ENCODE measurements at places on chromosomes 1 and 21.

DNA sequence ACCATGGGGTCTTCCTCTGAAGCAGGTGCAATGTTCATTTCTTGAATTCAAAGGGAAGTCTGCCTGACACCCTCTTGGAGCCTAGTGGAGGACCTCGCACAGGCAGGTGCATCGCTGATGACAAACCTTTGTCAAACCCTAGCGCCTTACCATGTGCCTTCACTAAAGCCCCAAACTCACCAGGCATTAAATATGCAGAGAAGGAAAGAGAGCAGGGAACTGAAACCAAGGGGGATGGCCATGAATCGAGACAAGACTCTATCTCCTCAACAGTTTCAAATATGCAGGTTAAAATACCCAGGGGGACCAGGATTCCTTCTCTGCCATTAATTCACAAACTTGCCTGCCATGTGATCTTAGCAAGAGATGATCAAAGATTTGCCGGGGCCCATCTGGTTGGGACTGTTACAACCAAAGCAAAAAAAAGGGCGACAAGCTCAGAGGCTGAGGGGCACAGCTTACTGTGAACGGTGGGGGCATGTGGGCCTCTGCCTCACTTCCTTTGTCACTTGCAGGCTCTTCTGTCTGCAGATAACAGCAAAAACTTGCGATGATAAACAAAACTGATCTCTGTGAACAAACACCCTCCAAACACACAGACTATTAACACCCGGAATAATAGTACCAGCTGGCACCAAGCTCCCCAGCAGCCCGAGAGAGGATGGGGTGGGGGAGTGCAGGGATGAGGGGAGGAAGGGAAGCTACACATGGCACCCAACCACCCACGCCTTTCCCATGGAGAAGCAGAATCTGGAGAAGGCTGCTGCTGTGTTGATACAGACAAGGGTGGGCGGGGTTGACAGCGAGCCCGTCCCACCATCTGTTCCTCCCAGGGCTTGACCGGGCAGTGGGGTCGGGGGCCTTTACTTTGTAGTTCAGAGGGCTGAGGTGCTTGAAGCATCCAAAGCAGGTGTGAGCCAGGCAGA, 33.9 kb downstream of the TMEM63A start:
- DNase-seq = no peak

DNA sequence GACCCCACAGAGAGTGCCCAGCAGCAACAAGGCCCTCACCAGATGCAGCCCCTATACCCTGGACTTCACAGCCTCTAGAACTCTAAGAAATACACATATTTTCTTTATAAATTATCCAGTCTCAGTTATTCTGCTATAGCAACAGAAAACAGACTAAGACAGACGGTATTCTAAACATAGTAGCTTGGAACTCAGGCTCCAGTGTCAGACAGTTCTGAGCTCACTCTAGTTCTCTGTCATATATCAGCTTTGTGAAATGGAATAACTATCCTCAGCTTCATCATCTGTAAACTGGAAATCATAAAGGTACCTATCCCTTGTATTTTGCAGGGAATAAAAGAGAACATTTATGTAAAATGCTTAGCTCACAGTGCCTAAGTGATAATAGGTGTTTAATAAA, 127.4 kb downstream of the GLUL start:
- DNase-seq = no peak

DNA sequence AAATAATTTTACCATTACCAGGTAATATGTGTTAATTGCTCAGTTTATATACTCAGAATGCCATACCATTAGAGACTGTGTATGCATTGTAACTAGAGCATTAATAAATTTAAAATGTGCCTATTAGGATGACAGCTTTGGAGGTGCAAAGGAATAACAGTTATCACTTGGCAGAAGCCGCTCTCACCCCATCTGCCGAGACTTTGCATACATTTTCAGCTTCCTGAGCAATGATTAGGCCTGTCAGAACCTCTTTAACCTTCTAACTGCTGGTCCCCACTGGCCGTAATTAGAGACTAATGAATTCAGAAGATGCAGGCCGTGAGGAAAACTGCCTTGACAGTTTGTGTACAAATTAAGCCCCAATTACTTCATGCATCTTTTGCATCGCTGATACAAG, 158.0 kb upstream of the PROX1 start:
- no peak for DNase-seq

GRCh38 chr1:244239261-244239770, 188.2 kb downstream of the ZBTB18 start:
- DNase-seq = no peak

DNA sequence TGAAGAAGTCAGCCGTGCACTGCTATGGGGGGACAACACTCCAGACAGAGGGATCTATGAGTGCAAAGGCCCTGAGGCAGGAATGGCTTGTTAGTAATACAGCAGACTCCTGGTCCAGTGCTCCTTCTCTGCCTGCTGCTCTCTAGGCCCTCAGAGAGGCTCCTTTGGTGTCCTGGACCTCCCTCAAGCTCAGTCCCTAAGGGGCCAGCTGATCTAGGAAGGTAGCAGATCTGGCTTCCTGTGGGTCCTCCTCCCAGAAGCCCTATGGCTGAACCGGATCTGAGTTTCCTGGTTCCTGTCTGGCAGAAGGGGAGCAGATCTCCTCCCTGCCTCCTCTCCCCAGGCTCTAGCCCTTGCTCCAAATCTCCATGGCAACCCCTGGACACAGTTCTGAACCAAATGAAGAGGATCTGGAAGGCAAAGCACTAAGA, at the start of gene LDLRAD2:
Gene LDLRAD2, plus strand, starts transcription at position 391 of the 431 bp plus-strand sequence. CDS start 187 bp downstream, outside the sequence.
- no peak for DNase-seq

- no peak for DNase-seq
Observed at GRCh38 chr1:97610748-97611147, 310.1 kb downstream of the DPYD start.

DNA sequence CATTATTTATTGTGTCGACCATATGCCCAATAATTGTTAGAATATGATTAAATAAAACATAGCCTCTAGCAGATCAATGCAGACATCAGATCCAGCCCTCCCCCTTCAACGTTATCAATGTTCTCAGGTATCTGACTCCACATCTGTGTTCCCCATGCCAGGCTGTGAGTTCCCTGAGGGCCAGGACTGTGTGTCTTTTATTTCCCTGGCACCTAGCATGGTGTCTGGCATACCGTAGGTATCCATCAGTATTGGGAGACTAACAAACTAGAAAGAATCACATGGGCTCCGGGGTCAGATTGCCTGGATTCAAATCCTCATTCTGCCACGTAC, 48.3 kb downstream of the SDC3 start:
- DNase-seq = no peak

GRCh38 chr1:116667575-116668105, at the start of gene IGSF3:
Gene IGSF3 (minus strand): TSS chr1:116667733. CDS start chr1:116666326, 1,407 bp downstream.
- no peak for DNase-seq

DNA sequence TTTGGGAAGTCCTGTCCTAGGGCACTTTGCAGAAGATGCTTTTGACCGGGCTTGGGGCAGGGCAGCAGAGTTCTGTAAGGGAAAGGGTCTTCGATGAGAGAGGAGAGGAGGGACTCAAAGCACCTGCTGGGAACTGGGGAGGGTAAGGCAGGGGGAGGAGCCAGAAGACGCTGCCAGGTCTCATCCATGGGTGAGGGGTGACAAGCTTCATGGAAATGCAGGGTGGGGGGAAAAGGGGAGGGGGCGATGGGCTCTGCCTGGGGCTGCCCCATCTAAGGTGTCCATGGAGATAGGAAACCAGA, 20.9 kb upstream of the C2CD2 start:
- DNase-seq = no peak

DNA sequence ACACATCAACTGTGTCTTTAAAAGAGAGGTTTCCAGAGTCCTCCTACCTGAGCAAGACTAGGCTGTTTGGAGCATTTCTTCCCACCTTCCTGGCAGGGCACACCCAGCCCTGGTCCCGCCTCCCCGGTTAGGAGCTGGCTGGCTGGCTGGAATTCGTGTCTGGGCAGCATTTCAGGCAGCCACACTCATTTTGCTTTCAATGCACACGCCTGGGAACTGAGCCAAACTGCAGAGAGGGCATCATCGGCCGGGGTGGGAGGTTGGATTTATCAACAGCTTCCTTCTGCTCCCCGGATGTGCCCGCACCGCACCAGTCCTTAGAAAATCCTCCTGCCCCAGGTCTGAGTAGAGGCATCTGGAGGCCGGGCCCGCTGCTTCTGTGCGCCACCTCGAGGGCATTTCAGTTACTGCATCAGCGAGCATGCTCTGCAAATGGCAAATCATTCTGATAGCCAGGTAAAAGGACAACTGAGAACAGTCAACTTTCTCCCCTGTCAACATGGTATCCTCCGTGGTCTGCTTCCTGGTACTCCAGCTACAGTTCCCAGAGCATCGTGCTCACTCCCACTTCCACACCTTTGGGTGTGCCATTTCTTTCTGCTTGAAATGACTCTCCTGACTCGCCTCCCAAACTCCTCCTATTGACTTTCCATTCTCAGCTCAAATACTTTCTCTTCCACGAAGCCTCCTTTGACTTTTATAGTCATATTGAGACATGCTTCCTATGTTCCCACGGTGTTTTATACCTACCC, 20.6 kb downstream of the TCEA3 start:
- peak; percentile 89 for DNase-seq

GRCh38 chr1:8427493-8427892, 109.6 kb downstream of the SLC45A1 start:
- no peak for DNase-seq
